ENCODE measurements at places on chromosomes 12 and 14.

DNA sequence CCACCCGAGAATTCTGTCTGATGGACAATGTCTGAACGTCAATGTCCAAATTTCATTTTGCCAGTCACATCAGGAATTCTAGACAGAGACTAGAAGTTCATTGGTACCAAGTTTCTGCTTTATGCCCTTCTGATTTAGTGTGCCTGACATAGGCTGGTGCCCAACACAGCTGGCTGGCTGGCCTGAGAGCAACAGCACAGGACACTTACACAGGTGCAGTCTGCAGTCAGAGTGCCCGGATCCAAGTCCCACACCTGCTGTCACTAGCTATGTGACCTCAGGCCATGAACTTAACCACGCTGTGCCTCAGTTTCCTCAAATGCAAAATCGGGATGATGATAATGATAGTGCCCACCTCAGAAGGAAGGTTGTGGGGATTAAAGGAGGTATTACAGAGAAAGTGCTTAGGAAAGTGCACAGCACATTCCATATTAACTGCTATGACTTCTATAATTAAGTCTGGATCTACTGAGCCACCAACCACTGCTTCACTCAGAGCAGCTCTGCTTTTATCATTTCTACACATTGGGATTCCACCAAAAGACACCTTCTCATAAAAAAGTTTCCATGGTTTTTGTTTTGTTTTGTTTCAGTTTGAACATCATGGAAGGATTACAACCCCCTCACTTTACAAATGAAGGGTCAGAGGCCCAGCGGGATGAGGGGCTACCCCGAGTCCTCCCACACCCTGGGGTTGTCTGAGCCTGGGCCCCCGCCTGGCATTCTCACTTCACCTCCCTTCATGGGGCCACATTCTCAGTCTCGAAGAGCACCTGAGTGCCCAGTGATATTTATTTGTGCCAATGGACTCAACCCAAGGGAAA is 168.8 kb upstream of the BCL2L14 start:
- DNase-seq: no peak

- no peak for DNase-seq
These were observed 194.1 kb downstream of the MON2 start for GRCh38 chr12:62660756-62661155.

DNA sequence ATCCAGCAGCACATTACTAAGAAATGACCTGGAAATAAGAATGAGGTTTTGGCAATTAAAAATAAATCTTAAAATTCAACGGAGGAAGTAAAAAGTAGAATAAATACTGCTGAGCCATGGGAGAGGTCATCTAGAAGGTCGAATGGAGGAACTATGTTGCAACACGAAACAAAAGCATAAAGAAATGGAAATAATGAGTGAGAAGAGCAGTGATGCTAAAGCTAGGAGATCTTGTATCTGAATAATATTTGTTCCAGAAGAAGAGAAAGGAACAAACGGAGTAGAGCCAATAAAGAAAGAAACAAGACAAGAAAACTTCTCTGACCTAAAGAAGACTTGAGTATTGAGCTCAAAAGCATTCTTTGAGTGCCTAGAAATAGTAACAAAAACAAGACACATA is 6.6 kb upstream of the KRT7 start:
- no peak for DNase-seq

- no peak for DNase-seq
These were observed 8.2 kb upstream of the LYZ start for GRCh38 chr12:69339999-69340398.

DNA sequence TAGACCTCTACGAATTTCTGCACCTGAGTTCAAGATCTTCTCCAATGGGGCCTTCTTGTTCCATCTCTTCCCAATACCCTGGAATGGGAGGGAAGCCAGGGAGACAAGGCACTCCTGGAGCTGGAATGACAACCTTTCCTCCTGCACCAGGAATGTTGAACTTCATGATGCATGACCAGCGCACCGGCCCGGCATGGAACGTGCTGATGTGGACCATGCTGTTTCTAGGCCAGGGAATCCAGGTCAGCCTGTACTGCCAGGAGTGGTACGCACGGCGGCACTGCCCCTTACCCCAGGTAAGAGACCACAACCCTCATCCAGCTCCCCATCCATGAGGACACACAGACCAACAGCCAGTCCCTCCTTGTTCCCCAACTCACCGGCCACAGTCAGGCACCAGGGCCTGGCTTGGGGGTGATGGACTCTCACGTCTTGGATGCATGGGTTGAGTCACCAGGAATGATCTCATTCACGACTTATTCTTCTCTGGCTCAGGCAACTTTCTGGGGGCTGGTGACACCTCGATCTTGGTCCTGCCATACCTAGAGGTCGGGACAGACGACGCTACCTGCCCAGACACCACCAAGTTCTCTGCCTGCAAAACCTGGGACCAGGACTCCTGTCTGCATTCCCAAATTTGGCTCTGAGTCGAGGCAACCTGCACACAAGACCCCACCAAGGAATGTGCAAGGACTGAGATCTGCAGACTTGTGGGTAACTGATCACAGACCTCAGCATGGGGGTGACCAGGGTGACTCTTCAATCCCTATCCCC is 20.5 kb downstream of the SOAT2 start:
- no peak for DNase-seq

- DNase-seq: no peak
These were observed 32.4 kb downstream of the HIGD1C start for GRCh38 chr12:50984586-50985298.

DNA sequence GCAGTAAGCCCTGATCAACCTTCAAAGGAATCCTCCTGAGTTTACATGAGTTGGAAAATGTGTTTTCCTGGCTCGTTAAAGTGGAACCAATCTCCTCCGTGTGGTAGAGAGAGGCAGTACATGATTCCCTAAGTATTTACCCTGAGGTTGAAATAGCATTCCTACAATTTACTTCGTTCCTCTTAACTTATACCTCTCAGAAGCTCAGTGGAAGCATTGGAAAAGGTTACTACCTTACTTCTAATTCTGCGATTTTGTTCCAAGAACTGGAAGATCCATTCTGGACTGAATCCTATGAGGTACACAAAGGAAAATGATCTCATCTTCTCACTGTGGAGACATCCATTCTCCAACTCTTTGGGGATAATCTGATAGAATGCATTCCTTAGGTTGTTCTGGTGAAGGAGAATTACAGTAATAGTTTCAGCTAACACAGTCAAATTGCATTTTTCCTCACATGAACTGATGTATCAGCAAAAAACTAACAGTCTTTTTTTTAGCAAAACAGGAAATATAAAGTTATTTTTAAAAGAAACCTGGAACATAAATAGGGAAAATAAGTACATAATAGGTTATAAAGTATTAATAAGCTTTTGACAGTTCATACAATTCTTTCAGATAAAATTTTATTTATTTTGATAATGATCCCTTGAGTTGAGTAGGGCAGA is 475.6 kb downstream of the PDZRN4 start:
- DNase-seq: no peak

DNA sequence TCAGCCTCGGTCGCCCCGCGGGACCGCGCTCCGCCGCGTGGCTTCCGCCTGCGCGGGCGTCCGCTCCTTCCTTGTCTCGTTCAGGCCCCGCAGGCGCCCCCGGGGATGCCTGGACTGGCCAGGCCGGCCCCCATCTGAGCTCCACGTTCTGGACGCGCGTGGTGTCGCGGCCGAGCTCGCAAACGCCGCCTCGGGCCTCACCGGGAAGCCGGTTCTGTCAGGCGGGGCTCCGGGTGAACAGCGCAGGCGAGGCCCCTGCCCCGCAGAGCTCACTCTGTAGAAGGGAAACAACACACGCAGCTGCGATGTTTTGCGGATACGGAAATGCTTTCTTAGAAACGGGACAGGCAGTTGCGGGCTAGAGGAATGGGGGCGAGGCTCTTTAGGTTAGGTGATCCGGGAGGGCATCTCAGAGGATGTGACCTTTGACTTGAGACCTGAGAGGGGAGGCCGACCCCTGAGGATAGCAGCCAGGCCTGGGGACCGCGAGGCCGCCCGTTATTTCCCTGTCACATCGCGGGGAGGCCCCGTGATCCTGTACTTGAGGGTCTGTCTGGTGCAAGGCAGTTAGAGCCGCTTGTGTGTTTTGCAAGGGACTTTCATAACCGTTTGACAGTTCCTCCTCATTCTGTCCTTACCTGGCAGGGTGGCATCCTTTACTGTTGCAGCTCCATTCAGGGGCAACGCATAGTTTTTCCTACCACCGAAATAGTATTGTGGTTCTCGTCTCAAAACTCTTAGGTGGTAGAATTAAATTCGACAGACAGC is 584 bp downstream of the VRK1 start:
- DNase-seq: peak; percentile 28

GRCh38 chr12:3641428-3642018 is 111.4 kb downstream of the CRACR2A start:
- DNase-seq: no peak

- DNase-seq: no peak
These were observed 279.3 kb downstream of the EGLN3 start for GRCh38 chr14:33671556-33671955.

GRCh38 chr12:113823016-113823415 is 143.1 kb downstream of the RBM19 start:
- no peak for DNase-seq

GRCh38 chr12:58247633-58248032 is 306.3 kb downstream of the ATP23 start:
- DNase-seq: no peak

DNA sequence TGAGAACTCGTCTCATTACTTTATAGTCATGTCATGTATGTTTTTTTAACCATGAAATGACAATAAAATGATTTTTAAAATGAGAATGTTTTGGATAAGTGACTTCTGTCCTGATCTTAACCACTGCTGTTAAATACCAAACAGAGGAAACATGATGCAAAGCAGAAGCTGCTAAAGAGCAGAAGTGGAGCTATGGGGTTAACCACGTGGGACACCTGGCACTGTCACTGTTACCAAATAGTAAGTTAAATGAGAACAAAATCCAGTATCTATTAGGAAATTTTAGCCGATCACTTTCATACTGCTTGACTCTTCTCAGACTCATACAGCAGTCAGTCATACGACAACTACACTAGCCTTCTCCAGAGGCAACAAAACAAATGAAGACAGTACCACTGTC is 82.4 kb downstream of the SCAF11 start:
- no peak for DNase-seq

- no peak for DNase-seq
These were observed 110.0 kb upstream of the CPM start for GRCh38 chr12:69042970-69043369.

DNA sequence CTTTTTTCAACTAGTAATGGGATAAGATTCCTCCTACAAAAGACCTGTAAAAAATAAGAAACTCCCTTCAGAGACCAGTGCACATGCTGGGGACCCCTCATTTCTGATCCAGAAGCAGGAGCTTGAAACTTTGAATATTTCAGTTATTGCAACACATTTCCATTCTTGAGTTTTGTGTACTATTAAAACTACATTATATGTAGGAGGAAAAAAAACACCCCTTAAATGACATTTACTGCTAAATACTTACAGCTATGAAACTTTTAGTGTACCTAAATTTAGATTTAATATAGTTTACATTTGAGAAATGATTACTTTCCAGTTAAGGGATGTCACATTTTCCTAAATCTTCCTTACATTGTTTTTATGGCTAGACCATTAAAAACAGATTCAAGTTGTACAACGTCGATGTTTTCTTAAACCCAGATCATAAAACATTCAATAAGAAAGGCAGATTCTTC is 4.1 kb downstream of the LRIG3 start:
- no peak for DNase-seq

GRCh38 chr12:94550964-94551363 is 91.3 kb upstream of the CEP83 start:
- no peak for DNase-seq

DNA sequence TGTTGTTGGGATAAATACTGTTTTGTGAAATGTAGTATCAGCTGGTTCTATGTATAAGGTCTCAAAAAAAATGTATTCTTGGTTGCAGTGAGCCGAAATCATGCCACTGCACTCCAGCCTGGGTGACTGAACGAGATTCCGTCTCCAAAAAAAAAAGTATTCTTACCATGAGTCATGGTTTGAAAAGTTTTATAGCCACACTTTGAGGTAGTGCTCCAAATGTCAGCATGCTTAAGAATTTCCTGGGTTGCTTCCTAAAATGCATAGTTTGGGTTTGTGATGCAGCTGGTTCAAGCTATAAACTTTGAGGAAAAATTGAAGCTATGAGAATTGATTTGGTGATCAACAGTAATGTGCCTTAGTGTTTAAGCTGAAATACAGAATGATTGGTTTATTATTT is 48.0 kb downstream of the ETNK1 start:
- no peak for DNase-seq

DNA sequence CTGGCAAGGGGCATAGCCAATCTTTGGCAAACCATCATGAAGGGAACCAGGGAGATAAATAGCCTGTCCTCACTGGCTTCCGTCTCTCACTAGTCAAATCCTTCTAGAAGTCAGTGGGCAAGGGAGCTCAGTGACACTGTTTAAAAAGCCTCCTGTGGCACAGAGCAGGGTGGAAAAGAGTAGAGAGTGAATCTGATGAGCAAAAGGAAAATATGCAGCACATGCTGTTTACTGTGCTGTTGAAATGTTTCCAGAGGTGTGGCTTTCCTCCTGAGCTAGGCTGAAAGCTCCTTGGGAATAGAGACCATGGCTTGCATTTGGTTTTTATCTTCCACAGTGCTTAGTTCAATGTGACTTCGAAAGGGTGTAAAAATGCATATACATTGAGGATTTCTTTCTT is 7.7 kb upstream of the DYRK2 start:
- DNase-seq: no peak

GRCh38 chr14:81033698-81034240 is 78.3 kb downstream of the TSHR start:
- DNase-seq: no peak

DNA sequence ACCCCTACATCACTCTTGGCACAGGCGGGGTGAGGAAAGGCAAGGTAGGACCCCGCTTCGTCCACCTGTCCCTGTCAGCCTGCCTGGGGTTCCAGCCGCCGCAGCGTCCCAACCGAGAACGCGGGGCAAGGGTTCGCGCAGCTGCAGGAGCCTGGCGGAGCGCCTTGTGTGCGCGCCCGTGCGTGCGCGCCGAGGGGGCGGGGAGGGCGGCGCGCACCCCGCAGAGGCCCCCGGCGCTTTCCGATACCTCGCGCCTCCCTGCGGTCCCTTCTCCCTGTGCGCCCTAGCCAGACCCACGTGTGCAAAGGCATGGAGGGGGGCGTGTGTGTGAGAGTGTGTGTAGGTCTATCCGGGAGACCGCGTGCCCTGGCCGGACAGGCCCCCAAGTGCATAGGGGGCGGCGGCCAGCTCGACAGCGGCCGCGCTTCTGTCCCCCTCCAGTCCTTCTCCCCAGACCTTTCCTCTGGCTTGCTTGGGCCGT is 122.4 kb downstream of the TSPAN9 start:
- DNase-seq: no peak

- no peak for DNase-seq
These were observed 31.1 kb downstream of the PLEKHH1 start for GRCh38 chr14:67564236-67564635.

- DNase-seq: no peak
These were observed 144.1 kb upstream of the WSCD2 start for GRCh38 chr12:107984973-107985372.

- no peak for DNase-seq
These were observed 142.6 kb upstream of the NCOR2 start for GRCh38 chr12:124709722-124710687.

GRCh38 chr14:99141236-99141635 is 130.8 kb downstream of the BCL11B start:
- DNase-seq: no peak

GRCh38 chr14:85475113-85475512 is 54.8 kb upstream of the FLRT2 start:
- no peak for DNase-seq
